ENCODE measurements at places on chromosomes 6 and 20. TPM values are rescaled to one million over a fixed set of nuclear protein-coding genes. Genes with fewer than 3 reads are reported as not detected.

The TXLNB gene
- not detected for total RNA-seq

GRCh38 chr6:125714441-125715090, 34.9 kb upstream of the HEY2 start:
- H3K4me3 ChIP-seq: no peak overlapping the region
- DNase-seq: no peak
- H3K27ac ChIP-seq: no peak overlapping the region
- H3K27me3 ChIP-seq: no peaks in the 10 kb centered on the region
- H3K36me3 ChIP-seq: peaks cover 31% of the 10 kb centered on the region

The OTOR gene
- not detected for total RNA-seq

GRCh38 chr20:35698298-35699126, 640 bp downstream of the NFS1 start:
- H3K36me3 ChIP-seq: peaks cover 21% of the 10 kb centered on the region
- H3K27me3 ChIP-seq: no peaks in the 10 kb centered on the region
- no peaks in the 10 kb centered on the region for H3K4me1 ChIP-seq
- peak overlapping the region; percentile 93 for H3K4me3 ChIP-seq
- no peak for DNase-seq

DNA sequence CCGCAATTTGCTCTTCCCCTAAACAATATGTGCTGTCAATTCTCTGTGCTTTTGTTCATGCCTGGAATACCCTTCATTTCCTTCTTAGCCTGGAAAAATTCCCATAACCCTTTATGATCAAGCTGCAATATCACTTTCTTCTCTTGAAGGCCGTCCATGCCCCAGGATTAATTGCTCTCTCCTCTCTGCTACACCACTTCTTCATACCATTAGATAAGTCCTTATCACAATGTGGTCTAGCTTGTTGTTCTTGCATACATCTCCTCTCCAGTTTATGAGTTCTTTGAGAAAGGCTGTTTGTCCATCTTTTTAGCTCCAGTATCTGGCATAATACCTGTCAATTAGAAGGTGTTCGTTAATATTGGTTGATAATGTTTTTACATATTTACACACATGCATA, 111.2 kb upstream of the SAMD5 start:
- no peaks in the 10 kb centered on the region for H3K27me3 ChIP-seq
- H3K4me1 ChIP-seq: no peaks in the 10 kb centered on the region
- no peak overlapping the region for H3K4me3 ChIP-seq
- H3K27ac ChIP-seq: no peak overlapping the region
- DNase-seq: no peak

GRCh38 chr6:121639021-121639420, 203.6 kb downstream of the GJA1 start:
- H3K4me3 ChIP-seq: no peak overlapping the region
- no peak overlapping the region for H3K27ac ChIP-seq
- H3K36me3 ChIP-seq: peaks cover 48% of the 10 kb centered on the region
- H3K4me1 ChIP-seq: no peaks in the 10 kb centered on the region
- DNase-seq: no peak
- no peaks in the 10 kb centered on the region for H3K27me3 ChIP-seq

- no peak overlapping the region for H3K4me3 ChIP-seq
- H3K36me3 ChIP-seq: peaks cover 58% of the 10 kb centered on the region
- H3K27ac ChIP-seq: no peak overlapping the region
- no peak for DNase-seq
These were observed 36.6 kb upstream of the LTV1 start for GRCh38 chr6:143806282-143807102.

DNA sequence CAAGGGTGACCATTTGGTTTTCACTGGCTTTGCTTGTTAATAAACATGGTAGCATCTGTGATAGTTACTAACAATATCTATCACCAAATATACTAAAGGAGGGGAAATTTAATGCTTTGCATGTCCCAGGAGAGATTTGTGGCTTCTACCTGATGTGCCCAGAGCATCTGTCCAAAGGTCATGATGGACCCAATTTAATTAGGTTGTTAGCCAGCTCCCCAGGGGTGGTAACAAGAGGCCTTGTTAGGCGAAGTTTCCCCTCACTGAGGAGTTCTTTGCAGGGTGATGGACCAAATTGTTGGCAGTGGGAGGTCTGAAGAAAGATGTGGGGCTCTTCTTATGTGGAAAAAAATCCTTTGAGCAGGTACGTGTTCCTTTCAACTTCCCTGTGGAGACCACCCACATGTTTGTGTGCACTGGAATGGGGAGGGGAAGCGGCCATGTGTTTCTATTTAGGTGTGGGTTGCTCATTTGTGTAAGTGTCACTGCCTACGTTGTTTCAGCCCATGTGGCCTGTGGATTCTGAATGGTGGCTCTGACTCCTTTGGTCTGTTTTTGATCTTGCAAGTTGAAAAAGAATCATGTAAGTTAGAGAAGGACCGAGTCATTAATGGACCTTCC, 137.6 kb downstream of the CLIC5 start:
- no peaks in the 10 kb centered on the region for H3K27me3 ChIP-seq
- no peak overlapping the region for H3K4me3 ChIP-seq
- H3K27ac ChIP-seq: no peak overlapping the region
- H3K36me3 ChIP-seq: no peaks in the 10 kb centered on the region

DNA sequence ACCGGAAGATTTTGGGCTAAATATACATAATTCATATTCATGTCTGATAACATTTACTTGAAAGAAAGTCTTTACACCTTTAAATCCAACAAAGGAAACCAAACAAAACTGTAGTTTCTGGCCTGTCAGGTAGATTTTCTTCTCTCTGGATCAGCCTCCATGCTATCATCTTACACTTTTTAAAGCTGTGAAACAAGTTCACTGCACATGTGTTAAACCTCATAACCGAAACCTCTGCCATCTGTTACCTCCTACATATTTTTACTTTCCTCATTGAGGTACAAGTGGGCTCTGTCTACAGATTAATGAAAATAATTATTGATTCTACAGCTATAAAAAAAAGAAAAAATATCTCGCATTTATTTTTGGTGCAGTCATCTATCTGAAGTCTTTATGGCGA, 149.9 kb downstream of the RALGAPA2 start:
- no peak overlapping the region for H3K27ac ChIP-seq
- no peaks in the 10 kb centered on the region for H3K4me1 ChIP-seq
- no peak overlapping the region for H3K4me3 ChIP-seq
- H3K27me3 ChIP-seq: no peaks in the 10 kb centered on the region

DNA sequence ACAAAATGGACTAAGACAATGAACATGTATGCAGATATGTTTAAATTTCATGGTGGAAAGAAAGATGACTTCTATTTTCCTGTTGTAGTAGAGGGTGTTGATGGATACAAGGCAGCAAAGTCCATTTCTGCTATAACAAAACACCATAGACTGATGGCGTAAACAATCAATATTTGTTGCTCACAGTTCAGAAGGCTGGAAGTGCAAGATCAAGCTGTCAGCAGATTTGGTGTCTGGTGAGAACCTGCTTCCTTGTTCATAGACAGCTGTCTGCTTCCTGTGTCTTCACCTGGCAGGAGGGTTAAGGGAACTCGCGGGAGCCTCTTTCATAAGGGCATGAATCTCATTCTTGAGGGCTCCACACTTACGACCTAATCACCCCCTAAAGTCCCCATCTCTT, 83.0 kb upstream of the ELOVL5 start:
- no peak overlapping the region for H3K4me3 ChIP-seq
- no peak for DNase-seq
- no peaks in the 10 kb centered on the region for H3K36me3 ChIP-seq
- no peaks in the 10 kb centered on the region for H3K27me3 ChIP-seq

The PLCB1 gene
- 11.1 TPM for total RNA-seq

GRCh38 chr6:8268606-8269005, 166.3 kb upstream of the EEF1E1 start:
- no peak overlapping the region for H3K27ac ChIP-seq
- peaks cover 2% of the 10 kb centered on the region for H3K36me3 ChIP-seq
- H3K4me3 ChIP-seq: no peak overlapping the region
- no peaks in the 10 kb centered on the region for H3K27me3 ChIP-seq
- no peak for DNase-seq

The GRM1 gene
- total RNA-seq: 0.07 TPM

GRCh38 chr6:96631248-96631647, 68.3 kb downstream of the FHL5 start:
- H3K27ac ChIP-seq: no peak overlapping the region
- no peaks in the 10 kb centered on the region for H3K27me3 ChIP-seq
- DNase-seq: no peak
- H3K36me3 ChIP-seq: no peaks in the 10 kb centered on the region
- H3K4me1 ChIP-seq: no peaks in the 10 kb centered on the region

The BPIFB4 gene
- not detected for total RNA-seq

DNA sequence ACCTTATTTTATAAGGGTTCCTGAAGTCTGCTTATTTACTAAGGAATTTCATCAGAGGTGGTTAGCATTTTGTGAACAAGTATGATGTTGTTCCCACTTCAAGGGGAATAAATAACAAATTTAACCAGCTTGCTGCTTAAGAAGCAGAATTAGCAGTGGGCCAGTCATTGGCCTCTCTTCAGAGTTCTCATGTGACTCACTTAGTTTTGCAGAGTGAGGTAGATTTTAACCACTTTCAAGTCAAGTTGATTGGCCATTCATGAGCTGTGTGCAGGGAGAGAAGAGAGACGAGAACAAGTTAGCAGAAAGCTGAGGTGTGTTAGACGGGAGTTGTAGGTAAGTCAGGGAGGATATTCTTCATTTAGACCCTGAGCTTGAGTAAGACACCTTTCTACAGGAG, 18.1 kb downstream of the TOP1 start:
- H3K27ac ChIP-seq: no peak overlapping the region
- no peaks in the 10 kb centered on the region for H3K36me3 ChIP-seq
- no peaks in the 10 kb centered on the region for H3K27me3 ChIP-seq
- DNase-seq: no peak
- peaks cover 16% of the 10 kb centered on the region for H3K4me1 ChIP-seq
